ENCODE measurements at places on chromosomes 1 and 21.

- DNase-seq = no peak
Measured at GRCh38 chr21:34812504-34813265, 143.9 kb downstream of the CLIC6 start.

DNA sequence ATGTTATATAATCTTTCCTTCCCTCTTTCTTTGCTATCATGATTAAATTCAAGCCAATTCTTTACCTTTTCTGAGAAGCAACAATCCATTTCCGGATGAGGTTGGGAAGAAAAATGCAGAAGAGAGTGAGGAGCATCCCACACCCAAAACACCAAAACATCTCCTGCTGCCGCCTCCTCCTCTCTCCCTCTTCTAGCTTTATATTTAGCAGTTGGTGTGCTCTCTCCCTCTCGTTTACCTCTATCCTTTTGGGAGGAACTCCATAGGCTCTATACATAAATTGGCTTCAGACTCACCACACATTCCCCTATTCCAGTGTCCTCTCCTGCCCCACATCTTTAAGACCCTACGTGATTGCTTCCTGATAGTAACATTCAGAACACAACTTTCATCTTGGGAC lies 332.2 kb upstream of the PLXNA2 start:
- DNase-seq = no peak

- no peak for DNase-seq
Measured at GRCh38 chr1:201606096-201606495, 67.2 kb downstream of the NAV1 start.

- DNase-seq = no peak
Measured at GRCh38 chr1:66368261-66368660, 165.7 kb upstream of the SGIP1 start.

- DNase-seq = no peak
Measured at GRCh38 chr1:77313491-77313890, 31.7 kb downstream of the AK5 start.

- no peak for DNase-seq
Measured at GRCh38 chr1:161046605-161047228, 940 bp upstream of the USF1 start.

Data from stimulated activated CD8-positive, alpha-beta memory T cell treated with anti-CD3 and anti-CD28 coated beads, Interleukin-2, amount 100 ng/mL, for 48 hours (primary cell).